ENCODE measurements at places on chromosomes 4 and X.

- peak; percentile 38 for DNase-seq
Measured at GRCh38 chr4:150224896-150225591, 146.8 kb downstream of the DCLK2 start.

GRCh38 chrX:137234651-137235402, 201.0 kb upstream of the GPR101 start:
- DNase-seq, result no peak

- DNase-seq, result no peak
Measured at GRCh38 chr4:109041463-109042360, 260.7 kb downstream of the COL25A1 start.

- no peak for DNase-seq
Measured at GRCh38 chrX:21955403-21956189, 15.1 kb downstream of the SMS start.

- DNase-seq, result no peak
Measured at GRCh38 chr4:3054169-3054759, 20.1 kb downstream of the HTT-AS start.

GRCh38 chr4:124092101-124092500, 620.4 kb downstream of the ANKRD50 start:
- no peak for DNase-seq

DNA sequence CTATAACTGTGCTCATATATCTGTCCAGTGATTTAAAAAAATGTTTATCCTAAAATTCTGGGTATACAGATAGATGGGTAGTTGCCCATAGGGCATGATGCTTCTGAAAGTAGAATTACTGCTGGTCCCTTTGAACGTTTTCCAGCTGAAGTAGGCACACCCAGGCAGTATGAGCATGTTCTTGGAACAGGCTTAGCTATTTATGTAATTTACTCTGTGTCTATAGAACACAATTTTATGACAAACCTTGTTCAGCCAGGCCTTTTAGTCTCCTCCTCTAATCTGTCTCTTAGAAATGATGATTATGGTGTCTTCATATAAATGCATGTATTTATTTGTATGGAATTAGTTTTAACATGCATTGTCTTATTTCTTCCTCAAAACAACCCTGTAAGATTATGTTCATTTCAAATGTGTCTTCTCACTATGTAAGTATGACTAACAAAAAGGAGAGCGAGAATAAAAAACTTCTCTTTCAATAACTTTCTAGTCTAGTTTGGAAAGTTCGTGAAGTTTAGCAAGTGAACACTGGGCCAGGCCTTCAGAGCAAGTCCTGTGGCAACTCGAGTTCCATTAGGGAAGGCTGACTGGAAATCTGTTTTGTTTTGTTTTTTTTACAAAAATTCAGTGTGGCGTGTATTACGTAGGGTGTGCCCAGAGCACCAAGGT, 142.0 kb downstream of the AFF1 start:
- no peak for DNase-seq

GRCh38 chr4:55378617-55379467, 16.9 kb upstream of the TMEM165 start:
- DNase-seq, result no peak

DNA sequence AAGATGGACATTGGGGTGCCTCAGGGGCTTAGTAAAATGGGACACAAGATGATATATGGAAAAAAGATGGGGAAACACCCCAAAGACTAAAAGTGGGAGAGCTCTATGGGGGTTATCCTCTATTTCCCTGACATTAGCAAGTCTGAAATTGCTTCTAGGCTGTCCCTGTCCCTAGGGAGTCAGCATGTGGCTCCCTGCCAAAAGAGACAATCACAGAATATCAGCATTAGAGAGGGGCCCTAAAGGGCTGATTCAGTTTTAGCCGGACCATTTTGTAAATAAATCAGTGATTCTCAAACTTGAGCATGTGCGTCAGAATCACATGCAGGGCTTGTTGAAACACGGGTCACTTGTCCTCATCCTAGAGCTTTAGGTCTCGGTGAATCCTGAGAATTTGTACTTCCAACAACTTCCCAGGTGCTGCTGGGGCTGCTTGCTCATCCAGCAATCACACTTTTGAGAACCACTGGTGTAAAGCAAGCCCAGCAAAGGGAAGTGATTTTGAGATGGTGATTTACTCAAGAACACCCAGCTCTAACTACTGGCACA, 165.3 kb upstream of the DGKK start:
- DNase-seq, result no peak

GRCh38 chr4:75040703-75041102, 107.8 kb downstream of the PARM1 start:
- DNase-seq, result no peak

- no peak for DNase-seq
Measured at GRCh38 chrX:19629541-19629940, 114.2 kb upstream of the MAP3K15 start.

- DNase-seq, result no peak
Measured at GRCh38 chr4:184599492-184600135, 49.6 kb downstream of the CASP3 start.

DNA sequence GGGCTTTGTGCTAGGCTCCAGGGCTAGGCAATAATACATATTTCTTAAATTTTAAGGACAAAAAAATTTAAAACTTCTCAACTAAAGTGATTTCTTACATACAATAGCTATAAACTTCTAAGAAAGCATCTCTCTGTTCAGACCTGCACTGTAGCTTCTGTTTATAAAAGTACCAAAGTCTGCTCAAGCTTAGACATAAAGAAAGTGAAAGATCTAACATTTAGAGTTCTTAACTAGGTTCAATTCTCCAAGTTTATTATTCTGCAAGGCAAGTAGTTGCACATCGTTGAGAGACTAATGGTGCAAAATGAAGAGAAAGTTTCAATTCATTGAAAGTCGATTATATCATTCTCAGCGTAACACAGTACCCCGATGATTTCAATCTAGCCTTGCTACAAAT, 857.4 kb upstream of the HTR2C start:
- no peak for DNase-seq

- DNase-seq, result no peak
Measured at GRCh38 chrX:445727-446126, 59.0 kb upstream of the PPP2R3B start.

DNA sequence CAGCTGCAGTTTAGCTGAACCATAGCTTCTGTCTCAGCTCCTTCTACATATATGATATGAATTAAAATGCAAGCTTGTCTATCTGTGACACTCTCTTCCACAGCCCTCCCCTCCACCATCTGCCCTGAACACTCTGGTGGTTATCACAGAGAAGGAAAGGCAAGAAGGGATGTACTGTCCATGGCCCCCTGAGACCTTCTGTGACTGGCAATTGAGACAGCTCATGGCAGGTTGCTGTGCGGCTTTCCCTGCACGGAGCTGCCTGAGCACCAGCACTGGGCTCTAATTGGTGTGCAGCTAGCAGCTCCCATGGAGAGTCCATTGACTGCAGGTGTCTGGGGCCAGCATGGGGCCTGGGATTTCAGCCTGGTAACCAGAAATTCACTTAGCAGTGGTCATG, 109.8 kb upstream of the ANXA3 start:
- DNase-seq, result no peak

GRCh38 chr4:88526221-88526815, 2.7 kb upstream of the PYURF start:
- DNase-seq, result no peak

- DNase-seq, result no peak
Measured at GRCh38 chrX:70494441-70494840, 49.8 kb downstream of the DLG3 start.

DNA sequence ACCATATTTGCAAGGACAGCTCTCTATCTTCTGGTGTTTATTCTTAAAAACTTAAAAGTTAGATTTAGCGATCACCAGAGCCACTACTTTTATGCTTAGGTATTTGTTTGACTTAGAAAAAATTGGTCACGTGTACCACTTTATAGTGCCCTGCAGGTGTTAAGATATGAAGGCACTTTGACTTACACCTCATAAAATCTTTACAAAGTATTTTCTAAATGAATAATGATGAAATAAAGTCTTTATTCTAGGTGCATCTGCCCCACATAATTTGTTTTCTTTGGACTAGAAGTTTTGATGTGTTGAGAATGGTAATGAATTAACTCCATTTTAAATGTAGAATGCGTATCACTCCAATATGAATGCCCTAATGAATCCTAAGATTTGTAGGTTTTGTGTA, 2.9 kb downstream of the FMR1 start:
- no peak for DNase-seq

GRCh38 chr4:167290678-167291077, 56.4 kb upstream of the SPOCK3 start:
- no peak for DNase-seq

GRCh38 chr4:147843162-147843561, 111.3 kb downstream of the ARHGAP10 start:
- no peak for DNase-seq

DNA sequence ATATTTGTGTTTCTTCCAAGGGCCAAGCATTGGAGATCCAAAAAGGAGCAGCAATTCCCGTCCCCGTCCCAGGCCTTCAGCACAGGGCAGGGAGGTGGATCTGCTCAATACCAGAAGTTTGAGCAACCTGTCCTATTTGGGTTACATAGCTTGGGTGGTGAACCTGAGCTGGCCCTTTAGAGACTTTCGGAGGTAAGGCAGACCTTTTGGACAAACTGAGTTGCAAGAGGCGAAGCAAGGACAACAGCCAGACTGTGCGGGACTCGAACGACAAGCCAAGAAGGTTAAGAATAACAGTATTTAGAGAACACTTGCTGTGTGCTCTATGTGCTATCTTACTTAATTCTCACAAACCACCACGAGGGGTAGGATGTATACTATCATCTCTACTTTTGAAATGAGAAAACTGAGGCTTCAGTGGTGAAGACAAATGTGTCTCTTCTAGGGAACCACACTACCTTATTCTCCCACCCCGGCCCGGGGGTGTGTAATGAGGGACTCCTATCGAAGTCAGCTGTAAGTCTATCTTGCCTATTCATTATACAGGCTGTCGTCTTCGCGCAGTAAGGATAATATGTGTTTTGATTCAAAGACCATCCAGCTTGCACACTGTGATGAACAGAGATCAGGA, 1.3 kb downstream of the NOP14 start:
- DNase-seq, result no peak

DNA sequence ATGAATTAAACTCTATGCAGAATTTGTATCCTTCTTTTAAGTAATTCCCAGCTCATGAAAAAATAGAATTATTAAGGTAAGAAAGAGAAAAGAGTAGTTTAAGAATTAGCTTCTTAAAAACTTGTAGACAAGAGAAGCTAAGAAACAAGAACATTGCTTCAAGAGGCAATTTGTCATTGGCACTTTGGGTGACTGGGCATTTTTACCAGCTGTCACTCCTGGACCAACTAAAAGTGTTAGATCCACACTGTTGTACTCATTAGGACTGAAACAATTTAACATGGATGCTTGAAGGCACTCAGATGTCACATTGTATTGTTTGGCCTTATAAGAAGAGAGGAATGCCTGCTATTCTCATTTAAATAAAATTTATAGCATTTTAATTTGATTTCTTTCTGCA, 7.4 kb downstream of the COL25A1 start:
- DNase-seq, result no peak

DNA sequence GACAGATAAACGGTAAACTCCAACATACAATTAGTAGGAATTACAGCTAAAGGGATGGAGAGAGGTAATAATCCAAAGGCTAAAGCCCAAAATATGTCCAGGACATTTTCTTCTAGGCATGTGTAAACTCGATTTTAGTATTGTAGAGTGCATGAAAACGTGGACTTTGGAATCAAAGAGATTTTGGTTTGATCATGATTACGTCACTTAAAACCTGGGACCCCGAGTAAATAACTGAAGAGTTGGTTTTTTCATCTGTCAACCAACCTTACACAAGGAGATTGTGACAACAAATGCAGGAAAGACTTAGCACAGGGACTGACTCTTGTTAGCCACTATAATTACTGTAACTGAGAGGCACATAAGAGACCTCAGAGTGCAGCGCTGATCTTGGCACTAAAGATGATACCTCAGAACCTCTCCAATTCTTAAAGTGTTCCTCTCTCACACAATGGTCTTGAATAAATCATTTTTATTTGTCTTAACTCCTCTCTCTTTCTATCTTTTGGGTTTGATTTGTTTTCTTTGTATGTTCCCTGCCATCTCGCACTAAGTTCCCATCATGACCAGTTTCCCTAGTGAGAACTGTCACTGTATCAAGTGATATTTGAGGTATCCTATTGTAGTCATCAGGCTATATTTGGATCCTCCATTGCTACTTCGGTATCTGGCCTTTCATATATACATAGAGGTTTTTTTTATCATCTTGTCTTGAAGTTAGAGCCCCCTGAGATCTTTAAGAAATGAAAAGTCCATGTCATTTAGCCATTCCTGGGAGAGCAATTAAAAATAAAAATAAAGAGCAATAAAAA, 32.2 kb upstream of the MSL3 start:
- DNase-seq, result no peak

- no peak for DNase-seq
Measured at GRCh38 chrX:119132316-119132715, 4.7 kb upstream of the KIAA1210 start.

DNA sequence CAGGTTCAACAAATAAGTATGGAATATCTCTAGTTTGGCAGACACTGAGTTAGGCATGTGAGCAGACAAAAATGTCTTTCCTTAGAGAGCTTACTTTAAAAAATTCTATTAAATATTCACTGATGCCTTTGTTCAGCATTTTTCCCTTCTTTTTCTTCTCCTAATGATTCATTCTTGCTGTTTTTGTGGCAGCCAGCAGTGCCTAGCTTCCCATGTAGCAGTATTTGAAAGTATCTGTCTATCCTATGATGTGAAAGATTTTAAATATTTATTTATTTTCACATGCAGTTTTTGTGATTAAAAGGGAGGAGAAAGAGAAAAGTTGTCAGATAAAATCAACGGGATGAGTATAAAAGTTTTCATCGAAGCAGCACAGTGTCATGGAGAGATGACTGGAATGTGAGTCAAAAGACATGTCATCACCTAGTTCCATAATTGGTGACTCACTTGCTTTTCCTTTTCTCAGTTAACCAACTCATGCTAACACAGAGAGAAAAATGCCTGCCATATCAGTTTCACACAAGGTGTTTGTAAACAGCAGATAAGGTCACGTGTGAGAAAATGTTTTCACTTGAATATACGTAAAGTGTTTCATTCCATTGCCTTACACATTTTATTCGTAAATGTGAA, 69.8 kb downstream of the BMPR1B start:
- no peak for DNase-seq

- no peak for DNase-seq
Measured at GRCh38 chr4:165059386-165059785, 5.7 kb downstream of the TRIM75 start.

DNA sequence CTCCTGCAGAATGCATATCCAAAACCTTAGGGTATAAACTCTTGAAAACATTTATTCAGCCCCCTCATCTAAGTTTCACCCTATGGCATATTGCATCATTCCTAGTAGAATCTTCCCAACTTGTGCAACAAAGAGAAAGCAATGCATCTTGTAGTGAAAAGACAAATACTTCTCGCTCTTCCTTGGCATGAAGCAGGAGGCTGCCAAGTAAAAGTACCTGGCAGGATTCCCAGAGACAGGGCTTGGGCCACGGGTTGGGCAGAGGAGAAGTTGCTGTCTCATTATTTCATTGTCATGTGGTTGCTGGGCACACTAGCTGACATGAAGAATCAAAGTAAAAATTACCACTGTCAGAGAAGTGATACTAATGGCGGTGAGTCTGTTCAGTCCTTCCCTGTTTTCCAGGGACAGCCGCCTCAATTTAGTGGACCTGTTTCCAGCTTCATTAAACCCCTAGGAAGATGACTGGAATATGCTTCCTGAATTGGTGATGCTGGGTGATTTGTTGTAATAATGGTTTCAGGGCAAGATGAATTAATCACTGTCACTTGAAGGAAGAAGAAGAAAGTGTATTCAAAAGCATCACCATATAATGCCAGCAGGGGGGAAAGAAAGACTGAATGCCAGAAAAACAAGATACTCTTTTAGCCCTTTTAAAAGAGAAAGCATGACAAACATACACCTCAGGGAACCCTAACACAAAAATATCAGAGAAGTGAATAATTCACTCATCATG, 380.5 kb upstream of the IGFBP7 start:
- no peak for DNase-seq

- DNase-seq, result no peak
Measured at GRCh38 chr4:98529970-98530569, 128.3 kb downstream of the TSPAN5 start.
